ENCODE measurements at places on chromosomes 4 and X. TPM values are rescaled to one million over a fixed set of nuclear protein-coding genes. Genes with fewer than 3 reads are reported as not detected.

DNA sequence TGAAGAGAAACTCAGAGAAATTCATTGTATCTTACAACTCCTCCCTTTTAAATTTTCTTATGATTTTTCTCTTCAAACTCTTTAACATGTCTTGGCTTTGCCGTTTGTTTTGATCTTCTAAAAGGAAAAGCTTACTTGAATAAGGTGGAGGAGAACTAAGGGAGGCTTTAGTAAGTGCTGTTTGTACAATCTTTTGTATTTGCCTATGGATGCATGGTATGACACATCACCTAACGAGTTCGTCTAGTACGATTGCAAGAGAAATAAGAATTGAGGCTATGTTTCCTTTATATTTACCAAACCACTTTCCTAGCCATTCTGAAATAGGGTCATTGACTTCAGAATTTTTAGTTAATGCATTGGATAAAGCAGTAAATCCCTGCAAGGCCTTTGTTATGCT lies 8.4 kb upstream of the BST1 start:
- no peak for DNase-seq

GRCh38 chr4:165190591-165191347 lies 16.6 kb upstream of the KLHL2 start:
- no peak for DNase-seq

- DNase-seq: no peak
These were observed 95.1 kb downstream of the RASL11B start for GRCh38 chr4:52957220-52957686.

DNA sequence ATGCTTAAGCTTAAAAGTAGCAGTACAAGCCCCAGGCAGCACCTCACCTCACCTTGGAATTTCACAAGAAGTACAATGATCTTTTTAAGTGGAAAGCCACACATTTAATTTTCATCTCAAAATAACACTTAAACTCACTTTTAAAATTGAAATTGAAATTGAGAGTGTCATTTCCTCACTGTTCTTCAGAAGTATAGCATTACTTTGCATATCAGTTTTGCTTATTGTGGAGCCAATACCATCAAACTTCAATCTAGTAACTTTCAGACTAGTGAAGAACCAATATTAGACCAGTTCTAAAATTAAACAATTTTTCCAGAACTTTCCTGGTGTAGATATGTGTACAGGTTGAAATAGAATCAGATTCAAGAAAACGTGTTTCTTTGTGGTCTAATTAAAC lies 242.4 kb downstream of the NDST4 start:
- no peak for DNase-seq

- no peak for DNase-seq
These were observed 50.6 kb downstream of the SLIT2 start for GRCh38 chr4:20302336-20302735.

GRCh38 chrX:3320471-3321046 lies 25.9 kb downstream of the MXRA5 start:
- DNase-seq: peak; percentile 14

- DNase-seq: no peak
These were observed 112.2 kb downstream of the SNCA start for GRCh38 chr4:89724716-89725115.

Gene PAGE2B
- not detected for total RNA-seq

Gene USP9X
- 90.5 TPM for total RNA-seq

Data from mucosa of gallbladder (tissue), 1 donor.